Astrocyte (in vitro differentiated cells and primary cell): ENCODE measurements at places on chromosomes 6 and 20. TPM values are rescaled to one million over a fixed set of nuclear protein-coding genes. Genes with fewer than 3 reads are reported as not detected.

The CAGE1 gene
- 0.10 and 0.30 TPM in 2 replicates for total RNA-seq

The FERMT1 gene
- 8.4 and 10.9 TPM in 2 replicates for total RNA-seq

The PROKR2 gene
- total RNA-seq, result not detected in 2 replicates

The NOL4L gene
- 35.5 and 43.0 TPM in 2 replicates for total RNA-seq

The EYA2 gene
- 1.4 and 1.5 TPM in 2 replicates for total RNA-seq

The RBM39 gene
- 204 and 208 TPM in 2 replicates for total RNA-seq

The RAB22A gene
- total RNA-seq, result 16.6 and 18.8 TPM in 2 replicates

The HLA-DQB2 gene
- not detected in 2 replicates for total RNA-seq

The SUMO4 gene
- total RNA-seq, result 1.4 and 1.6 TPM in 2 replicates

The CST2 gene
- total RNA-seq, result 1.7 and 2.9 TPM in 2 replicates

The COL11A2 gene
- total RNA-seq, result 1.3 and 2.2 TPM in 2 replicates

The HLA-DQA1 gene
- not detected in 2 replicates for total RNA-seq

The TULP1 gene
- not detected in 2 replicates for total RNA-seq

The RGS17 gene
- total RNA-seq, result 3.4 and 3.7 TPM in 2 replicates

The CHD6 gene
- total RNA-seq, result 41.4 and 44.7 TPM in 2 replicates

The FAXC gene
- total RNA-seq, result 7.4 and 9.9 TPM in 2 replicates

The MYBL2 gene
- 3.0 and 6.2 TPM in 2 replicates for total RNA-seq

The SLC17A2 gene
- total RNA-seq, result not detected in 2 replicates

The PARD6B gene
- 10.1 and 13.1 TPM in 2 replicates for total RNA-seq

The BANF2 gene
- not detected in 2 replicates for total RNA-seq

The C20orf202 gene
- total RNA-seq, result not detected in 2 replicates

The HNF4A gene
- not detected in 2 replicates for total RNA-seq

The SFT2D1 gene
- total RNA-seq, result 54.3 and 63.9 TPM in 2 replicates

The DYNLT2 gene
- total RNA-seq, result 0.53 and 1.0 TPM in 2 replicates

The KCNQ5 gene
- total RNA-seq, result 0.43 and 2.0 TPM in 2 replicates

The ZNF311 gene
- total RNA-seq, result 1.2 and 1.7 TPM in 2 replicates
